Skin of body (tissue), 3 donors: ENCODE measurements at places on chromosomes 2 and 18.

GRCh38 chr2:39411181-39411944 lies 25.7 kb downstream of the MAP4K3 start:
- DNase-seq, result peak; percentile 26

DNA sequence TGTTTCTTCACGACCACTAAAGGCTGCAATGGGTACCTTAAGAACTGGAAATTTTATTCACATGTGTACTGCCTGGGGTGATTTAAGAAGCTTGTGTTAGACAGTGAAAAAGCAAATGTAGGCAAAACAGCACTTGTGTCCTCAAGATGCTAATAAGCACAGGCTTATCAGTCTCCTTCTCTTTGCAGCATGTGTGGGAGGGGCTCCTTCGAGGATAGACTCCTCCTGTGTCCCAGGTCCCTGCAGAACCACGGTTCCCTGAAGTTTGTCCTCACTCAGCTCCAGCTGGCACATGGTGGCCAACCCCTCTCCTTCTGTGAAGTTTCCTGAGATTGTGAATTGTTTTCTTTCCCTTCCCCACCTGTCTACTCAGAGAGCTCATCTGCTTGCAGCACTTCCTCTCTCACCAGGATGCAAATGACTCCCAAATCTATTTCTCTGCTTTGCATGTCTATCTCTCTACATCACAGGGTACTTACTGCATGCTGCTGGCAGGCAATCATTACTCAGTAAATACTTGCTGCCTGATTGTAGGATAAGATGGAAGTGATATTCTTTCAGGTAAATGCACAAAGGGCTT lies 589.6 kb upstream of the KLHL29 start:
- no peak for DNase-seq

- no peak for DNase-seq
These were observed 2.1 kb upstream of the PPP1CB start for GRCh38 chr2:28749526-28749925.

DNA sequence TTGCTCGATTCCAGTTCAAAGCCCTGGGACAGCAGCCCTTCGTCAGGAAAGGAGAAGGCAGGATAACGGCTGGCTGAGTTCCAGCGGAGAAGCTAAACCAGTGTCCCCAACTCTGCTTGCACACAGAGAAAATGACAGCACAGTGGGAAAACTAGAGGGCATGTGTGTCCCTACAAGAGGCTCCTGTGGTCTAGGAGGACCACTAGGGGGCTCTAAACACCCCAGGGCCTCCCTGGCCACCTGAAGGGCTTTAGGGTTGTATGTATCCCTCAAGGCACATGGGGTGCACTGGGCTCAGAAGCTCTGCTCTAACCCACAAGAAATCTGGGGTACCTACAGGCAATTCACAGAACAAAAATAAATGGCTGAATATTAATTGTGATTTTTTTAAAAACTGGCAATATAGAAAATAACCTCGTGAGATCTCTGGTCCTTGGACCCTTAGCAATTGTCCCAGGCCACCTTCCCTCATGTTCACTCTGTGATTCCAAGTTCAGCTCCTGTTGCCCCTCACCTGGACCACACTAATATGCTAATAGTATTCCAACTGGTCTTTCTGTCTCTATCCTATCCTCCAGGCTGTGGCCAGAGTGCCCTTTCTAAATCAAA lies 17.5 kb downstream of the STAT1 start:
- DNase-seq, result no peak

- DNase-seq, result no peak
These were observed 497 bp downstream of the PLA2R1 start for GRCh38 chr2:160061944-160062291.

GRCh38 chr2:120177001-120177621 lies 46.1 kb downstream of the TMEM185B start:
- no peak for DNase-seq

- no peak for DNase-seq
These were observed 106.7 kb downstream of the XRCC5 start for GRCh38 chr2:216215658-216216390.

DNA sequence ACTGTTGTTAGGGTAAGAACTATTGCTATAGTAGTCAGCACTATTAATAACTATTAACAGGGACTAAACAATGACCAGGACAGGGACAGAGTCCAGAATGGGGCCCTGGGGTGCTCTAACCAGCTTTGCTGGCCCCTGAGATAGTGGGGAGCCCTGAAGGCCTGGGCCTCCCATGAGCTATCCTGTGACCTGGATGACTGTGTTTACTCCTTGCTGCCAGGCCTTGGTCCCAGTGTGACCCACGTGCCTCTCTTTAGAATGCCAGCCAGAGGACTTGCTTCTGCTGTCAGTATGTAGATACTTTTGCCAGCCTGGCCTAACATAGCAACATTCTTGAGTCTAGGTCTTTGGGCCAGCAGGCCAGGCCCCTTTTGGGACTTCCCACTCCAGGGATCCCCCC lies 11.4 kb downstream of the CDK5R2 start:
- no peak for DNase-seq

DNA sequence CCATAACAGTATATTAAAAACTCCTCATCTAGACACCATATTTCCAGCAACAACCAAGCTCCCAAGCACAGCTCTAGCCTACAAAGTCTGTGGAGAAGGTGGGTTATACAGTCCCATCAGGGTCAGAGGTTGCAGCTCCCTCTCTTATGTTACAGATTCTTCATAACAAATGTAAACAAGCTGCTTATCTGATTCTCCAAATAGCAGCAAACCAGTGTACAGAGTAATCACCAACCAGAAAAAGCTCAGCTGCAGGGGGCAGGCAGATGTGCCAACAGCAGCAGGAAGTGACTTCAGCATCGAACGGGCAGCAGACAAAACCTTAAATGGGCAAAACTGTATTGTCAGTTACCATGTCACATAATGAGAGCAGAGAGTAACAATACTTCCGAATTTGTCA lies 52.9 kb upstream of the NABP1 start:
- DNase-seq, result no peak

DNA sequence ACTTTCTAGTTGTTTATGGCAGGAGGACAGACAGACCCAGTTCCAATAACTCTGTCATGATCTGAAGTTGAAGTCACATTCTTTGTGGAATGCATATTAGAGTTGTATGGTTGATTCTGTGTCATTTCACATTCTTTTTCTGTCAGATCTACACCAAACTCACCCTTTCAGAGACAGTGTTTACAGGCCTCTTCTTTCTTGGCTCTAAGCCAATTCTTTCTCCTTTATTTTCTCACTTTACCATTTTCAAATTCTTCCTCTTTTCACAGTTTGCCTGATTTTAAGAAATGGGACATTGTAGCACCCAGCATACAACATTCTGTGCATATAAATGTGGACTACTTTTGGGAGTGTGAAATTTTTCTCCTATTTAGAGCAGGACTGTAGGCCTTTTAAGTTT lies 103.7 kb downstream of the CCDC85A start:
- DNase-seq, result no peak

DNA sequence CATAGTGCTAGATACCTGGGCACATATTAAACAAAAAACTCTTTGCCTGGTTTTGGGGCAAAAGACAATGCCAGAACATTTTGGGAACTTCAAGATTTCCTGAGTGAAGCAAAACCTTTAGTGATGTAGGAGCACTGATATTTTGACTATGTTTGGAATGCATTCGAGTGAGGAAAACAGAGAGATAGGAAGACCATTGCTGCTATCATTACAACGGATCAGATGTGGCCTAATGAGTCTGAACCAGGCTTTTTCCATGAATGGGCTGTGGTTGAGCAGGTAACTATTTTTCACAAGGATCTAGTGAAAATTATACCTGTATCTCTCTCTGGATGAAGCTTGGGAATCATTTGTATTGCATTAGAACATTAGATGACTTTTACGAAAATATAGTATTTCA lies 562.2 kb downstream of the DCC start:
- DNase-seq, result no peak

- DNase-seq, result no peak
These were observed 242.3 kb upstream of the FOSL2 start for GRCh38 chr2:28150236-28150915.

DNA sequence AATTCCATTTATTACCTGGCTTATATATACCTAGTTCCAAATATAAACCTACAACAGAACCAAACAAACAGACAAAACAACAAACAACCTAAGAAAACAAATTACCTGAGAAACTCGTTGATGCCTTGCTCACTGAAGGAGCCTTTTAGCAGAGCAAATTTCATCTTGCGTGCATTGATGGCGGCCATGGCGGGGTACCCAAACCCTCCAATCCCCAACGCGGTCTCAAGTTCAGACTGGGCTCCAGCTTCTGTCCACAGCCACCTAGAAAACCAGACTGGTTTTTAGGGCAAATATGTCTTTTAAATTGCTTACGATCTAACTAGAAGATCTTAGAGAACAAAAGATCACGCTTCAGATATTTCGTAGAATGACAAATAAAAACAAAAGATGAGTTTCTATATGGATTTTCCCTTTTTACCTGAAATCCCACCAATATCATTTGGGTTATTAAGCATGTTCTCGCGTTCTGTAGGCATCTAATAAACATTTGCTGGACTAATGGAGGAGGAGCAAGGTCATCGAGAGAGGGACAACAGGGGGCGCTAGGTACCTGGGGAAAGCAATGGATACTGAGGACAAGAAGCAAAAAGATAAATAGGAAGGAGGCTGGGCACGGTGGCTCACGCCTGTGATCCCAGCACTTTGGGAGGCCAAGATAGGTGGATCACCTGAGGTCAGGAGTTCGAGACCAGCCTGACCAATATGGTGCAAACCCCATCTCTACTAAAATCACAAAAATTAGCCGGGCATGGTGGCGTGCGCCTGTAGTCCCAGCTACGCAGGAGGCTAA lies 25.2 kb downstream of the PDIA6 start:
- DNase-seq, result no peak

GRCh38 chr2:165762723-165763122 lies 31.3 kb downstream of the GALNT3 start:
- DNase-seq, result no peak

GRCh38 chr2:56012221-56012765 lies 88.7 kb upstream of the EFEMP1 start:
- peak; percentile 10 for DNase-seq

DNA sequence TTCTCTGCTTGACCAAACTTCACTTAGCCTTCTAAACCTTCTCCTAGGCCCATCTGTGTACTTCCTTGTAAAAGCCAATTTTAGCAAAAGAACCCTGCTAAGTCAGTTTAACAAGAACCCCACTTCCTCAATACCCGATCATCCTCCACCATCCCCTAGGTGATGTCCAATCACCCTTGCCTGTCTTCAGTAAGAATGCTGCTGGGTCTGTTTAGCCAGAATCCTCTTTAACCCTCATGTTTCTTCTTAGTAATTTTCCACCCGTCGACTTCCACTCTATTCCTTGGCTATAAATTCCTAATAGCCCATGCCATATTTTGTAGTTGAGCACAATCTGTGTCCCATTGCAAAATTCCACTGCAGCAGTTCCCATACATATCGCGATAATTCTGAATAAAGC lies 780.0 kb upstream of the RAB6C start:
- no peak for DNase-seq

DNA sequence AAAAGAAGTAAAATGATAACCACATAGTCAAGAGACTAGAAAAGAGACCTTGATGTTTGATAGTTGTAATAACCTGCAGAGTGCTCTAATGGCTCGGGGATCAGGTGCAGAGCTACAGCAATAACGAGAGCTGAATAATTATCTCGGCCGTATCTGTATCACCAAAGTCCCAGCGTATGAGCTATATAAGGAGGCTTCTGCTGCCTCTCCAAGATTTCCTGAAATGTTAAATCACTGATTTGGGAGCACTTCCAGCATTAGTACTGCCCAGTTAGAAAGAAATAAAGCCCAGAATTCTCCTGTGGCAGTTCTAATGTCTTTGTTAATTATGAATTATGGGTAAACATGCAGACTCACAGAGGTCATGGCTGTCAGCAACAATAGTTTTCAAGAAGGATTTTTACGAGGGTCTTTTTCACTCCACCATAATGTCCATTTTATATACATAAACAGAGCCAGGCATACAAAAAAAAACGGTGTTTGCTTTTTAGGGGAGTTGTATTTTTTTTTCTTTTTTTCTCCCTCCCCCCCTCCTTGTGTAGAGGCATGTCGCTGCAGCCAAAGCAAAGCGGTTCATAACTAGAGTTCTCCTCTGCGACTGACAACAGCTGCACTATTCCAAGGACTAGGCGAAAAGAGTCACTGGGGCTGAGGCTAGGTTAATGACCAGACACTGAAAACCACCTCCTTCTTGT lies 168.3 kb upstream of the VRK2 start:
- no peak for DNase-seq

DNA sequence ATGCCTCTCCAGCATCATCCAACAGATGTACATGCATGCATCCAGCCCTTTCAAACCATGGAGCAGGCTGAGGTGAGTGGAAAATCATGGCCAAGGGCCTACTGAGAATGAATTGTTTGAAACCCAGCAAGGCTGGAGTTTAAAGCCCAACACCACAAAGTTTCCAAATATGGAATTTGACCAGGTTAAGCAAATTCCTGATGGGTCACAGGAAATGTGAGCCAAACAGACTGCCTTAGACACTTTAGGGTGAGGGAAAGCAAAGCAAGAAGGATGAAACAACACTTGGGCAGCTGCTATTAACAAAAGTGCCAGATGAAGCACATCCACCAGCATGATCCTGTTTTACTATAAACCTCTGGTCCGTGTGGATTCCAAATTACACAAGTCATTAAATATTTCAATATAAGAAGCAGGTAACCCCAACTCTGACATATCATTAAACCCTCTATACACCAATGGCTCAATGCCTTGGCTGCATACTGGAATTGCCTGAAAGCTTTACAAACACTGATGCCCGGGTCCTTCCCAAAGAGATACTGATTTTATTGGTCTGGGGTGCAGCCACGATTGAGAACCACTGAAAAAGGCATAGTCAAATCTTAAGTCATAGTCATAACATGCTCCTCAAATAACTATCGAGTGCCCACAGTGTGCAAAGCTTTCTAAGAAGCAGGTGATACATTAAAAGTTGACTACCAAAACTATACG lies 9.1 kb downstream of the KLF7 start:
- no peak for DNase-seq

- peak; percentile 82 for DNase-seq
These were observed 188.1 kb downstream of the ZEB2 start for GRCh38 chr2:144331674-144332355.

GRCh38 chr2:189595417-189595816 lies 14.8 kb upstream of the SLC40A1 start:
- DNase-seq, result no peak

- no peak for DNase-seq
These were observed 22.1 kb downstream of the RAB3GAP1 start for GRCh38 chr2:135074216-135074615.

DNA sequence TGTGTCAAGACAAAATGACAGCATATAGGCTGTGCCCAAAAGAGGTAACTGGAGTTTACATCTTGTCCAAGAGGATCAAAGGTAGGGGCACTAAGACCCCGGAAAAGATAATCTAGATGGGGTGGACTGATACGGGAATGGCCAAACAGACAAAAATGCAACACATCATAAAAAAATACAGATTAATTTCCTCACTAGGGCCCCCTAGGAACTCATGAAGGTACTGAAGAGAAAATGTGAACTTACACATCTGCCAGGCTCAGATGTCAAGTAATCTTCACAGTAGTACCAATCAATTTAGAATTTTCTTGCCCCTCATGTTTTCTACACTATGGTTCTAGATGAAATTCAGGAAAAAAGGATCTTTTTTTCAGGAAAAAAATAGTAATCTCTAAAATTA lies 115.6 kb upstream of the REG3A start:
- no peak for DNase-seq
